Hepatocyte (in vitro differentiated cells): ENCODE measurements at places on chromosomes 6 and 20. TPM values are rescaled to one million over a fixed set of nuclear protein-coding genes. Genes with fewer than 3 reads are reported as not detected.
A peak's percentile ranks its signal among the peaks of the same experiment; 100 is the strongest.

PGC gene
- total RNA-seq: 114 and 128 TPM in 2 replicates

CST9 gene
- not detected in 2 replicates for total RNA-seq

GSTA2 gene
- 402 and 441 TPM in 2 replicates for total RNA-seq

DEF6 gene
- total RNA-seq: 2.2 and 3.7 TPM in 2 replicates

TMEM14A gene
- total RNA-seq: 70.6 and 84.5 TPM in 2 replicates

GRCh38 chr6:47237196-47237595 lies 72.5 kb downstream of the TNFRSF21 start:
- no peak for DNase-seq
- H3K4me1 ChIP-seq: peaks cover 34% of the 10 kb centered on the region
- no peak overlapping the region for H3K4me3 ChIP-seq
- H3K36me3 ChIP-seq: no peaks in the 10 kb centered on the region

GRCh38 chr6:63553208-63553607 lies 19.1 kb upstream of the LOC128125822 start:
- H3K27ac ChIP-seq: no peak overlapping the region
- no peak for DNase-seq
- no peaks in the 10 kb centered on the region for H3K36me3 ChIP-seq
- H3K27me3 ChIP-seq: no peaks in the 10 kb centered on the region
- no peaks in the 10 kb centered on the region for H3K4me1 ChIP-seq

GRCh38 chr6:25132934-25133333 lies 146.2 kb upstream of the CARMIL1 start:
- no peaks in the 10 kb centered on the region for H3K36me3 ChIP-seq
- H3K27ac ChIP-seq: no peak overlapping the region
- H3K4me1 ChIP-seq: no peaks in the 10 kb centered on the region

GRCh38 chr20:38115896-38116295 lies 49.2 kb downstream of the TGM2 start:
- no peak for DNase-seq
- peaks cover 4% of the 10 kb centered on the region for H3K4me1 ChIP-seq
- H3K27ac ChIP-seq: no peak overlapping the region
- no peaks in the 10 kb centered on the region for H3K27me3 ChIP-seq

DNA sequence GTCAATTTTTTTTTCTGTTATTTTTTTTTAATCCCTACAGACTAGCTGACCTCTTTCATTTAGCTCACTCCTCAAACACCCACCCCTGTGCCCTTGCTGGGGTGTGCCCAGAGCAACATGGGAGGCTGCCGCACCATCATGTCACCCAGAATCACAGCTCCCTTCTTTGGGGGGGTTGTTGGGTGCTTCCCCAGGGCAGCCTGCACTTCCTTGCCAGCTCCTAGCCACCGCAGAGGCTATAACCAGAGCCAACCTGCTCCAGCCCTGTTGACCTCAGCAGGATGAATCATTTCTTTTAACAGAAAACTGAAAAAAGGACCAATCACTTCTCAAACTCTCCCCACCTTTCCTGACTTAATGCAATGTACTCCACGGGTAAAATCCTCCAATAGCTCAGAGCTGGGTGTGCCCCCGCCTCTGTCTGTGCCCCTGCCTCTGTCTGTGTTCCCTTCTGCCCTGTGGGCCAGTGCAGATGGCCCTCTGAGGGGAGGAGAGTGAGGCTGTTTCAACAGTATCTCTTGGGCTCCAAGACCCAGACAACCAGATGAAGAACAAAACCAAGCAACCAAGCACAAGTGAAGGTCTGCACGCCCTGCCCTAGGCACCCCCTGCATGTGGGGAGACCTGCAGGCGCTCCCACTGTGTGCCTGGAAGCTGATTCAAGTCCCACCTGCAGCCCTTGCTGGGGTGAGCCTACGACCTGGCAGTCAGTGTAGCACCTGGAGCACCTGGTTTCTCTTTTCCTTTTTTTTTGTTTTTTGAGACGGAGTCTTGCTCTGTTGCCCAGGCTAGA lies 67.7 kb downstream of the PYGB start:
- H3K27me3 ChIP-seq: no peaks in the 10 kb centered on the region
- H3K27ac ChIP-seq: no peak overlapping the region
- H3K4me3 ChIP-seq: no peak overlapping the region
- DNase-seq: no peak
- H3K4me1 ChIP-seq: peaks cover 14% of the 10 kb centered on the region

DNA sequence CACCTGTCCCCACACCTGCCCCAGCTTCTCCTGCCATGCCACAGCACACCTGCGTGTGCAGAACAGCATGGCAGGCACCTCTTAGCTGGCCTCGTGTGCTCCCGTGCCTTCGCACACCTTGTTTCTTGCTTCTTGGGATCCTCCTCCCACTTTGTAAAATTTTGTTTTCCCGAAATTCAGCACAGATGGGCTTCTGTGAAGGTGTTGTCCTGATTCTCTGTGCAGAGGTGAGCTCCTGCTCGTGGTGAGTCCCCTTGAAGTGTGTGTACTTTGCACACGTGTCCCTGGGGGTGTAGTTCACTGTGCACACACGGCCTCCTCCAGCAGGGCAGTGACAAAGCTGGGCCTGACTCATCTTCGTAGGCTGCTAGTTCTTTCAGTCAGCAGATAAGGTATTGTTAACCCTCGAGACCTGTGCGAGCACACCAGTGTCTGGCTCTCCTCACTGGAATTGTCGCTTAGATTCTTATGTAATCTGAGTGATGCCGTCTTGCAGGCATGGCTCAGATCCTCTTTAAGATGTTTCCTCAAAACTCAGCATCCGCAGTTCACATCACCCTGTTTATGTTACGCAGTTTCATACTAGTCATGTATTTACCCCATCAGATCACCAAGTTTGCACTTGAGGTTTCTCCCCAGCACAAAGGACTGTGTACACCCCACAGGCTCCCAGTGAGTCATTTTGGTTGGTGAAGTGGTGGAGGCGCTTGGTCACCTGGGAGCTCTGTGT lies 77.7 kb downstream of the CDYL start:
- H3K27me3 ChIP-seq: no peaks in the 10 kb centered on the region
- H3K36me3 ChIP-seq: no peaks in the 10 kb centered on the region
- H3K4me3 ChIP-seq: no peak overlapping the region

DNA sequence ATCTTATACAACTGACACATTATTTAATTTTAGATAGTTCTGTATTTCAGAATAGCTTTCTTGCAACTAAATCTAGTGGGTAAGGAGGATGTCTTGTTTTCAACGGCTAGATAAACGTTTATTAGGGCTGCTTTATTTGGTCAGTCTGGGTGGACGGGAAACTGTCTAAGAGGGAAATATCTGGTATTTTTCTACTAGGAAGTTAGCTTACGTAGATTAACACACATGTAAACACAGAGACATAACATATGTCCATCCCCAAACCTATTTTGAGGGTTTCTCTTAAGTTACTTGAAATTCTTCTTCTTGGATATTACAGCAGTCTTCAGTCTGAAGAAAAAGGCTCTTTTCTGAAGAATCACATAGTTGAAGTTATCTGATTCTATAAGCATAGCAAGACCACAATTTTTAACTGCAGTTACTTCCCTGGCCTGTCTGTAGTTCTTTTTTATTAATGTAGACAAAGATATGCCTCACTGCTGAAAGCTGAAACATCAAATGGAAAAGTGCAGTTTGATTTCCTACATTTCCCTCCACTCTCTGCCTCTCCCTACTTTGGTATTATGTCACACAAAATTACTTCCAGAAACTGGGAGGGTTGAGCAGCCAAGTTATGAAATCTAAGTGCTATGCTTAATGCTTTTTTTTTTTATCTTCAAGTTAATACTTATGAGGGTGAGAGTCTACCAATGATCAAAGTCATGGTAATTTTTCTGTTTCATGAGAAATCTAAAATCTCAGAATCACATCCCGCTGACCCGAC lies 37.4 kb downstream of the PLAGL1 start:
- H3K36me3 ChIP-seq: no peaks in the 10 kb centered on the region
- H3K27me3 ChIP-seq: no peaks in the 10 kb centered on the region
- H3K4me3 ChIP-seq: no peak overlapping the region
- H3K27ac ChIP-seq: peak overlapping the region; percentile 65
- peaks cover 32% of the 10 kb centered on the region for H3K4me1 ChIP-seq

DNA sequence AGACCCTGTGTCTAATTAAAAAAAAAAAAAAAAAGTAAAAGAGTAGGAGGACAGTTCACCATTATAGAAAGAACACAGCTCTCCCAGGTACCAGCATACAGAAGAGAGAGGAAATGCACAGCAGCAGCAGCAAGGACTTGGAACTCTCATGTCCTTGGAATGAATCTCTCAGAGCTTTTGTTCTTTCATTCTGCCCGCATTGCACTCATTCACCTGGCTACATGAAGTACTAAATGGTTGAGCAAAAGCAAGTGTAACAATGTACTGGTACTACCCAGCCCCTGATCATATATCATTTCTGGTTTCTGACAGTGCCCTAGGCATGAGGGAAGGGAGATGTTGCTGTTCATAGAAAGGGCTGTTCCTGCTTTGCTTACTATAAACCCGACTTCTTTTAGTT lies 12.1 kb upstream of the BTN3A3 start:
- no peaks in the 10 kb centered on the region for H3K27me3 ChIP-seq
- no peak for DNase-seq
- no peak overlapping the region for H3K27ac ChIP-seq

GRCh38 chr6:155448668-155449449 lies 6.8 kb downstream of the NOX3 start:
- no peaks in the 10 kb centered on the region for H3K4me1 ChIP-seq
- no peaks in the 10 kb centered on the region for H3K36me3 ChIP-seq
- H3K4me3 ChIP-seq: no peak overlapping the region
- no peak overlapping the region for H3K27ac ChIP-seq
- H3K27me3 ChIP-seq: no peaks in the 10 kb centered on the region

GRCh38 chr20:63974402-63975200 lies 4.8 kb downstream of the SAMD10 start:
- DNase-seq: peak; percentile 11
- H3K27ac ChIP-seq: no peak overlapping the region
- H3K36me3 ChIP-seq: no peaks in the 10 kb centered on the region
- no peaks in the 10 kb centered on the region for H3K27me3 ChIP-seq
- peaks cover 10% of the 10 kb centered on the region for H3K4me1 ChIP-seq

DNA sequence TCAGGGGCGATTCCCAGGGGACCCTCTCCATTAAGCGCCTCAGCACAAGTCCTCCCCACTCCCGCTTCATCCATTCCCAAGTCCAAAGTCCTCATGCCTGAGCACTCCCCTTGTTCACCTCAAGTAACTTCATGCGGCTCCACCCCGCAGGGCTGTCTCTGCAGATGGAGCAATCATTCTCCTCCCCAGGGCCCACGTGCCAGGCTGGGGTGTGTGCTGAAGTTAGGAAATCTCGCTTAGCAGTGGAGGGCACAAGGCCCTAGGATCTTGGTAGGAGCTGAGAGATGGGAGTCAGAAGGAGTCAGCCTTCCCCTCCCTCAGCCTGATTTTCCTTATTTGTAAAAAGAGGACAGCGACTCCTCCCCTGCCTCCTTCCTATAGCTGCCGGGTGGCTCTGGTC lies 3.5 kb downstream of the TGM3 start:
- peaks cover 18% of the 10 kb centered on the region for H3K4me1 ChIP-seq
- DNase-seq: peak; percentile 75
- H3K27me3 ChIP-seq: no peaks in the 10 kb centered on the region
- H3K36me3 ChIP-seq: no peaks in the 10 kb centered on the region

DNA sequence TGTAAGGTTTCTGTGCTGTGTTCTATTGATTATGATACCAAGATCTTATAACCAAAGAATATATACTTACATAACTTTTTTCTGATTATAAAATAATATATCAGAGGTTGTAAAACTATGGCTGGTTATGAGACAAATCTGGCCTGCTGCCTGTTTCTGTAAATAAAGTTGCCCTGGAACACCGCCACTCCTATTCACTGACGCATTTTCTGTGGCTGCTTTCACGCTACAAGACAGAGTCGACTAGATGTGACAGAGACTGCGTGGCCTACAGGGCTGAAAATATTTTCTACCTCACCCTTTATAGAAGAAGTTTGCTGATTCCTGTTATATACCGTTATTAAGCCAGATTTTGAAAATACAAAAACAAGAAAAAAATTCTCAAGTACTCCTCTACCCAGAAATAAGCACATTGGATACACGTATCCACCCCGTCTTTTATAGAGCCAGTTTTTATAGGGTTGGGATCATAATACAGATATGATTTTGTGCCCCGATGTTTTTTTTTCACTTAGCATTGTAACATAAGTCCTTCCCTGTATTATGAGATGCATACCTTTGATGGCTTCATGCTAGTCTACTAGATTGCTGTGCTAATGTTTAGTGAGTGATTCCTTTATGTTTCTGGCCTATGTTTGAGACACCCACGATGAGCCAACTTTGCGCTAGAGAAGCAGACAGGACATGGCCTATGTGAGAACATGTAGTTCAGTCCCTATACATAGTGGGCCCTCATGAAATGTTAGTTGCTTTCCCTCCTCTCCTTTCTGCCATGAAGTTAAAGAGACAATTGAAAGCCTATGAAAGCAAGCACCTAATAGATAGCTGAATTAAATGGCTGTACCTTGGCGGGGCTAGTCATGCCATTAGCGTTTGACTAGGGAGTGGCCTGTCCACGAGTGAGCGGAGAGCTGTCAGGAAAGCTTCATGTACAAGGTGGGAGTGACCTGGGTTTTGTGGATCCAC lies 98.1 kb upstream of the KCNK16 start:
- no peak overlapping the region for H3K27ac ChIP-seq
- H3K27me3 ChIP-seq: no peaks in the 10 kb centered on the region
- H3K4me3 ChIP-seq: no peak overlapping the region
- DNase-seq: no peak

DNA sequence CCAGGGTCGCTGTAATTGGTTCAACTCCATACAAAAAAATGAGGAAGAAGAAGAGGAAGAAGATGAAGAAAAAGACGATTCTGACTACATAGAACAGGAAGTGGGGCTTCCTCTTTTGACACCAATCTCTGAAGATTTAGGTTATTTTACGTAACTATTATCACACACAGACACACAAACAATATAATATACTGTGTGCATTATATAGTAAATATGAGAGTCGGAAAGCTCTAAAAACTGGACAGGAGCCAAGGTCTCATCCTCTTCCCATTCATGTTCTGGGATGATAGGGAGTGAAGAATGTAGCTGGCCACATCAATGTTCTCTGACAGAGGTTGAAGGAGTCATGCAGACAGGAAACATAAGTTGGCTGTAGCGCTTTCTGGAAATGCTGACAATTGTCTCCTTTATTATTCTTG lies 13.3 kb downstream of the RSPH4A start:
- H3K4me3 ChIP-seq: no peak overlapping the region
- H3K4me1 ChIP-seq: peaks cover 5% of the 10 kb centered on the region
- no peaks in the 10 kb centered on the region for H3K27me3 ChIP-seq

- DNase-seq: no peak
- H3K27me3 ChIP-seq: no peaks in the 10 kb centered on the region
- no peaks in the 10 kb centered on the region for H3K36me3 ChIP-seq
- H3K27ac ChIP-seq: no peak overlapping the region
- peaks cover 29% of the 10 kb centered on the region for H3K4me1 ChIP-seq
Measured at GRCh38 chr20:50558483-50558925, 48.3 kb downstream of the PTPN1 start.
